ENCODE measurements at places on chromosomes 7 and 10.

DNA sequence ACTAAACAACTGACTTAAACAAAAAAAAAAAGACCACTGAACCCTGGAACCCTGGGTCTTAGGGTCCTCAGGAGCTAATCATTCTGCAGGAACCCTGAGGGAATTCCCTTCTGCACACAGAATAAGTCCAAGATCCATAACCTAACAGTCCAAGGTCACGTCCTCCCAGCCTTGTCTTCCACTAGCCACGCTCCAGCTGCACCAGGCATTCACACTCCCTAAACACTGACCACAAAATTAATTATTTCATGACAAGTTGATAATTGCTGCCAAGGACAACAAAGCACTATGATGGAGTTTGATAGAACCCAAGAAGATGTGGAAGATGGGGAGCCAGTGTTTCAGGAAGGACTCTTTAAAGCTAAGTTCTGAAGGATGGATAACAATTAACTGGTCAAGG, 130.6 kb downstream of the SH3PXD2A start:
- DNase-seq = no peak

DNA sequence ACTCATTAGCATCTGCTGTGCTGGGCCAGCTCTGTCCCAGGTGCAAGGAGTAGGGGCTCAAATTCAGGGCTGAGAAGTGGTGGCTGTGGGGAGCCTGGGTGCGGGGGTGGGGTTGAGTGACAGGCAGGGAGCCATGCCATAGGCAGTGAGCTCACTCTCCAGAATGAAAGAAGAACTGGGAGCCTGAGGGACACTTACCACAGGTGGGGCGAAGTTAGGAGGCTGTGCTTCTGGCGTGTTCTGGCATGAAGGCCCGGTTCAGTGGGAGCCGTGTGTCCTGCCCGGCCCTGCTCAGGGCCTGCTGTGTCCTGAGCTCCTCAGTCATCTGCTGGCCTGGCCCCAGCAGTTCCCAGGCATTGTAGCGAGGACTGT, 62.5 kb downstream of the MKI67 start:
- DNase-seq = no peak

DNA sequence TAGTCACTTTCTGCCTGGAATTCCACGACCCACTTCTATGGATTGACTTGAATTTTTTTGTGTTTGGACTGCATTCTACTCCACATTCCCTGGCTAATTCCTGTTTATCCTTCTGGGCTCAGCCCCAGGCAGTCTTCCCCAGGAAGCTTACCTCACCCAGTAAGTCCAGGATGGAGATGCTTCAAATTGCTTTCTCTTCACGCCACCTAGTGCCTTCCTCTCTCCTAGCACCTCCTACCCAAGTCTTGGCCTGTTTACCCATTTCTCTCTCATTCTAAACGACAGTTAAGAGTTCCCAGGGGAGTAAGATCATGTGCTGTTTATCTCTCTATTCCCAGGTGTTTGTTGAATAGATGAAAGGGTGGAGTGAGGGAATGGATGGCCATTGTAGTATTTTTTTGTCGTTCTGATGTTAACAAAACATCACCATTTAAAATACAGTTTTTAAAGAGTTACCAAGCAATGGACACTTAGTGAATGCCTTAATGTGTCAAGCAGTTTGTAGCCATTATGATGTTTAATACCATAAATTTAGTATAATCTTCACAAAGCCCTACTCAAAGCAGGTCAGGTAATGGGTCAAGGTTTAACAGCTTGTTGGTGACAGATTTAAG, 45.5 kb upstream of the TARP start:
- no peak for DNase-seq

DNA sequence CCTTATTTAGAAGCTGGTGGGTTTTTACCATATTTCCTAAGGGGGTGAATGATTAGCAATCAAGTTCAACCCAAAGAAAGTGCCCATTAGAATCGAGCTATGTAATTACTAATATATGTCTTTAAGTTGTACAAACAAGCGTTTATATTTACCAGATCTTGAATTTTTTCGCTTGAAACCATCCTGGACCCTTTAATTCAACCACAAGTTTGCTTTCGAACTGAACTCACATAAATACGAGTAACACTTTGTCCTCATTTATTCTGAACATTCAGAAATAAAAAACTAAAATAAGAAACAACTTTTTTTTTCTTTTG, 1.5 kb downstream of the SRI start:
- no peak for DNase-seq

DNA sequence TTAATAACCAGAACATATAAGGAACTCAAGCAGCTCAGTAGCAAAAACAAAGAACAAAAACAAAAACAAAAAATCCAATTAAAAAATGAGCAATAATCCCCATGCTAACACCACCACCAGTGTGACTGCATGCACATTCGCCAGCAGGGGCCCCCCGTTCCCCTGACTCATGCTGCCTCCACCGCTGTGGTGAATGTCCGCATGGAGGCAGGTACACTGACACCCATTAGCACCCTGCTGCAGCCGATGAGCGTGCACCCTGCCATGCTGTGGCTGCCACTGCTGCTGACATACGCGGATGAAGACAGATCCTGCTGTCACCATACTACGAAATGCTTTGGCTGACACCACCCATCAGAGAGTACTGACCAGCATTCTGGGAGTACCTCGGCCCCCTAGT, 321.6 kb upstream of the LRRTM3 start:
- no peak for DNase-seq

DNA sequence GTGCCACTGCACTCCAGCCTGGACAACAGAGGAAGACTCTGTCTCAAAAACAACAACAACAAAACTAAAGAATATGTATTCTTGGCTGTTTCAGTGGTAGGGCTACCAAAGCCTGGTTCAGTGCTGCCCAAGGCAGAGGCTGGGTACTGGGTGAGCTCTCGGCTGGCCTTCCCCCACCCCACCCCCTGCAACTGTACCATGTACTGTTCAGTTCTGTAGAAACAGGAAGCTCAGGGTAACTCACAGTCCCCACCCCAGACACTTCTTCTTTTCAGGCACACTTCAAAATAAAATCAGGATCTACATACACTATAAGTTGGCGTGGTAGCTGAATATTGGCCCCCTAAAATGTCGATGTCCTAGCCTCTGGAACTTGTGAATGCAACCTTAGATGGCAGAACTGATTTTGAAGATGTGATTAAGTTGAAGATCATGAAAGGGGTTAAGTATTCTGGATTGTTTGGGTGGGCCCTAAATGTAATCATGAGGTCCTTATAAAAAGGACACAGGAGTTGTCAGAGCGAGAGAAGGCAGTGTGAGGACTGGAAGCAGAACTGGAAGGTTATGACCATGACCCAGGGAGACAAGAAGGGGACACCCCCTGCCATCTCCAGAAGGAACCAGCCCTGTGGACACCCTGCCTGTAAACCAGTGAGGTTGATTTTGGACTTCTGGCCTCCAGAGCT, 31.2 kb downstream of the TBXAS1 start:
- no peak for DNase-seq

DNA sequence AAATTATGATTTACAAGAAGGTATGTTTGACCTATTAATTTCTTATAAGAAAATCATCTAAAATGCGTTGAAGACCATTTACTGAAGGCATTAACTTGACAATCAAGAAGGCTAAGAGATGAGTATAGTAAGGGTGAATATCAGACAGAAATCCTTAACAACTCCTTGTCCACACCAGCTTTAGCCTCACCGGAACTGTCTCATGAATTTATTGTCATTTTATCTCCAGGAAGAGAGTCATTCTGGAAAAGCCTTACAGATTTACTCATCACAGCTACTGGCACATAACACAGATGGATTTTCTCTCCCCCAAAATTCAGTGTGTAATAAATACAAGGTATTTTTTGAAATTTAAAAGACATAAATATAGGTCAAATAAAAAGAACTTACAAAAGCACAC, 129.4 kb upstream of the LSM8 start:
- DNase-seq = no peak

GRCh38 chr10:43201545-43202131, 63.4 kb downstream of the CSGALNACT2 start:
- DNase-seq = no peak

DNA sequence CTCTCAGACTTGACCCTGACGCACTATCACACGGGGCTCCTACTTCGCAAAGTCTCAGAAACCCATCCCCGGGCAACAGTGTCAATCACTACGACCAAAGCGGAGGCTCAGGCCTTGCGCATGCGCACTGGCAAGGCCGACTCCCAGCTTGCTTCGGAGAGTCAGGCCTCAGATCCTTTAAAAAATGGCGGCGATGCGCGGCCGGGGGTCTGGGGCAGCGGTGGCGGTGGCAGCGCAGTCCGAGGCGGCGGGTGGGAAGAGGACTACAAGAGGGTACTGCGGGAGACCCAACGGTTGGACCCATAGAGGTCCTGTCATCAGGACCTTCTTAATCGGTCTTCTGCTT, 196.9 kb downstream of the ZNF716 start:
- DNase-seq = no peak

GRCh38 chr10:80157561-80157960, 25.0 kb downstream of the PLAC9 start:
- DNase-seq = no peak

DNA sequence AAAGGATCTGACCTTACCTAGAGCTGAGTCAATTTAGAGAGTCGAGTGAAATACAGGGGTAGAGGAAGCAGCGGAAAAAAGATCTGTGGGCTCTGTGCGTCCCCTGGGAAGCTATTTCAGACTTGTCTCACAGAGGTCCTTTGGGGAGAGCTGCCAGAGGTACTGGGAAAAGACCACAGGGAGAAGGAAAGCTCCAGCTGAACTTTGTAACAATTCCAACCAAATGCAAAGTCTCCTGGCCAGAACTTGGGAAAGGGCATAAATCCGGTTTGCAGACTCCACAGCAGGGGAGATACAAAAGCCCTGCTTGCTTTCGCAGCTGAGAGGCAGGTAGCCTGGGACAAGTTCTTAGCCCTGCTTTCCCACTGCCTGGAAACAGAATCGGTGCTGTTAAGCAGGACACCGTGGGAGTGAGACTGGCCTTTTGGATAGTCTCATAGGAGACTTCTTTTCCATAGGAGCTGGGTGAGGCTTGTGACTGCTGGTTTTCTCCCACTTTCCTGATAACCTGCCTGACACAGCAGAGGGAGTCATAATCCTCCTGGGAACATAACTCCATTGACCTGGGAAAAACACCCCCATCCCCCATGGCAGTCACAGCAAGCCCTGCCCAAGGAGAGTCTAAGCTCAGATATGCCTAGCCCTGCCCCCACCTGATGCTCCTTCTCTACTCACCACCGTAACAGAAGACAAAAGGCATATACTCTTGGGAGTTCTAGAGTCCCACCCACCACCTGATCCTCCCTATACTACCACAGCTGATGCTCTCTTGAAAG, 926.2 kb downstream of the KCNMA1 start:
- no peak for DNase-seq

Data from NCI-H774 (cell line).